Posterior cingulate gyrus (tissue), 11 donors: ENCODE measurements at places on chromosomes 5 and 9.

- no peak for DNase-seq
Observed at GRCh38 chr5:66713998-66714397, 117.8 kb downstream of the MAST4 start.

DNA sequence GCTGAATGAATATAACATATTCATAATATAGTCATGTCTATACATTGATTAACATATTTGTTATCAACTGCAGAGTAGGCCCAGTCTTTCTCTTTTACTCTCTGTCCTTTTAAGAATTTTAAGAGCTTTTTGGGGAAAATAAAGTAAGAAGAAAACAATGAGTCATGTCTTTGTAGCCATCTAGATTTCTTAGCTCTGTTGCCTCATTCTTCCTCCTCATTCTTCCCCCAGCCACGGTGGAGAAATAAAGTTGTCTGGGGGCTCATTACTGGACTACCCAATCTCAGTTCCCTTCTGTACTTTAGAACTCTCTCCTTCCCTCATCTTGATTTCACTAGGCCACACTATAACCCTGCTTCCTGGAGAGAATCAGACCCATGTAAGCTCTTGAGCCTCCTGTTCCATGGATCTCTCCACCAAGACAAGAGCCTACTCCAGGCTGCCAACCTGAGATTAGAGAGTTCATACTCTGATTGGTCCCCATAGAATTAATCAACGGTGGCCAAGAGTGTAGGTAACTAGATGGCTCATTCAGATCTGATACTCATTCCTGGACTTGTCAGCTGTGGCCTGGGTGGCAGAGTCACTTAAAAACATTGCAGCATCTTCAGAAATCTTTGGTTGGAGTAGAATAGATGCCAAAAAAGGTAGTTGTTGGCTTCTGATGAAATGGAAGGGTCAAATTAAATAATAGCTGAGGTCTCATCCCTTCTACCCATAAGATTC, 44.2 kb downstream of the ITGA1 start:
- no peak for DNase-seq

DNA sequence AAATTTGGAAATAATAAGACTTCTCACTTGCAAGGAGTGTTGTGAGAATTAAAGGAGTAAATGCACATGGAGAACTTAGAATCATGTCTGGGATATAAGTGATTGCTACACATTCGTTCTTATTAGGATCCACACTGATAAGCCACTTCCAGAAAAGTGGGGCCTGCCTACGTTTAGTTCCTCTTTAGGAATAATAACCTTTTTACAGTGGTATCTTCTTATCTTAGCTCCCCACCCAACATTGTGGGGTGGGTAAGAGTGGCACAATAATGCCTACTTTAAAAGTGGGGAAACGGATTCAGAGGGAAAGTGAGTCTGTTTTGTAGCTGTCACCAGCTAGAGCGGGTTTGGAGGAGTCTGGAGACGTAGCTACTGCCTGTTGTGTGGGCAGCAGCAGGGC, 16.0 kb downstream of the DOCK2 start:
- no peak for DNase-seq

DNA sequence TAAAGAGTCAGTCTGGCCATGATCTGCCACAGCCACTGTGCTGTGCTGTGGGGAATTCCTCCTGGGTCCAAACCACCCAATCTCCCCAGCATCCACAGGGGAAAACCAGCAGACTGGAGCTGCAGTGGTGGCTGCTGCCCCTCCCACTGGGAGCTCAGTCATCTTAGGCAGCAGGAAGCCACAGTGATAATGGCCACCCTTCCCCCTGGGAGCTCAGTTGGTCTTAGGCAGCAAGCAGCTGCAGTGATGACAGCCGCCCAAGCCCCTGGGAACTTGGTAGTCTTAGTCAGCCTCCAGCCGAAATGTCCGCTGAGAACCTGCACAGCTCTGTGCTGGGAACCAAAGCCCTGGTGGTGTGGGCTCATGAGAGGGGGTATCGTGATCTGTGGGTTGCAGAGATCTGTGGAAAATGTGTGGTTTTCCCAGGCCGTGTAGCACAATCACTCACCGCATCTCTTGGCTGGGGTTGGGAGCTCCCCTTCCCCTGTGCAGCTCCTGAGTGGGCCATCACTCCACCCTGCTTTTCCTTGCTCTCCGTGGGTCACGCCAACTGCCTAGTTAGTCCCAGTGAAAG, 38.4 kb upstream of the SMIM15 start:
- DNase-seq: no peak

- DNase-seq: no peak
Observed at GRCh38 chr5:141413540-141414069, 818 bp downstream of the PCDHGA10 start.

DNA sequence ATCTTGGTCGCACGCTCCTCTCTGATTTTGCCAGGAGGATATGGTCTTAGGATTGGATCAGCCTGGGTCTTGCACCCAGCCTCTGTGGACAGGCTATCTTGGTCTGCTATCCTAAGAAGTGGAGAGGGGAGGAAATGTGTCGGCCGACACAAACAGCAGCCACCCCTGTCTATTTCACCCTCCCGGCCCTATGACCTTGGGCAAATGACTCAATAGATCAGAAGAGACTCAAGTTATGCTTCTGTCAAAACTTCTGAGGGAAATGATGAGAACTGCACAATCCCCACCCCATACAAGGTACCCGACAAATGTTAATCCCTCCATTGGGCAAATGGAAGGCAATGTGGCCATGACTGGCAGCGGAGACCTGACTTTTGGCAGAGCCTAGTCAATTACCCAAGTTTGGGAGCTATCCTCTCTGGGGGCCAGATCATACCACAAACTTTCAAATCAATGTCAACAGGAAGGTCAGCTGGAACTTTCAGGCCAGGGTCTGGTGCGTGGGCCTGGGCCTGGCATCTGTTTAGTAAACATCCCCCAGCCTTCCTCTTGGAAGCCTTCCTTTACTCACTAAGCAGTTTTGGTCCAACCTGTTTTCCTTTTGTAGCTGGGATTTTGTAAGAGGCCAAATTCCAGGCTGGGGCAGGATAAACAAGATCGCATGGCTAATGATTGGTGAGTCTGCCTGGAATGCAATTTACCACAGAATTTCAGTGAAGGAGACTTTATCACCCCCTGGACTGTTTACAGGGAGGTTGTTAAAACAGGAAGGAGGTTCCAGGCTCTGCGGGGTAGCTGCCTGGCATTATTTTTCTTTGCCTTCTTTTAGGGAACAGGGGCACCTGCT, 64.2 kb upstream of the CPEB4 start:
- no peak for DNase-seq

DNA sequence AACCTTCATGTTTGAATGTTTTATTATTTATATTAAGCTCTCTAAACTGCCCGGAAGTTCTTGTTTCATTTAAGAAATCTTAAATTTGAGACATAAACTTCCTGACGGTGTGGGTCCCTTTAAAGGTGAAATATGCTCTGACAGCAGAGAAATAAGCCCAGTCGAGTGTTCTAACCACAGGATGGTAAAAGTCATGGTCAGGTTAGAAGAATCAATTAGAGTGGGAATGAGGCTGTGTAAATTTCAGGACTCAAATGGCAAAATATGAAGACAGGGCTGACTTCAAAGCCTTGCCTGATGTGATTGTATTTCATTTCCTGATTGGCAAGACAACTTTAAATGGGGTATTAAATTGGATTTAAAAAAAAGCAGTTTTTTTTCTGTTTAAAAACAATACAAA, 432.9 kb upstream of the BRINP1 start:
- DNase-seq: no peak

GRCh38 chr9:746661-747434, 94.6 kb upstream of the DMRT1 start:
- DNase-seq: no peak

DNA sequence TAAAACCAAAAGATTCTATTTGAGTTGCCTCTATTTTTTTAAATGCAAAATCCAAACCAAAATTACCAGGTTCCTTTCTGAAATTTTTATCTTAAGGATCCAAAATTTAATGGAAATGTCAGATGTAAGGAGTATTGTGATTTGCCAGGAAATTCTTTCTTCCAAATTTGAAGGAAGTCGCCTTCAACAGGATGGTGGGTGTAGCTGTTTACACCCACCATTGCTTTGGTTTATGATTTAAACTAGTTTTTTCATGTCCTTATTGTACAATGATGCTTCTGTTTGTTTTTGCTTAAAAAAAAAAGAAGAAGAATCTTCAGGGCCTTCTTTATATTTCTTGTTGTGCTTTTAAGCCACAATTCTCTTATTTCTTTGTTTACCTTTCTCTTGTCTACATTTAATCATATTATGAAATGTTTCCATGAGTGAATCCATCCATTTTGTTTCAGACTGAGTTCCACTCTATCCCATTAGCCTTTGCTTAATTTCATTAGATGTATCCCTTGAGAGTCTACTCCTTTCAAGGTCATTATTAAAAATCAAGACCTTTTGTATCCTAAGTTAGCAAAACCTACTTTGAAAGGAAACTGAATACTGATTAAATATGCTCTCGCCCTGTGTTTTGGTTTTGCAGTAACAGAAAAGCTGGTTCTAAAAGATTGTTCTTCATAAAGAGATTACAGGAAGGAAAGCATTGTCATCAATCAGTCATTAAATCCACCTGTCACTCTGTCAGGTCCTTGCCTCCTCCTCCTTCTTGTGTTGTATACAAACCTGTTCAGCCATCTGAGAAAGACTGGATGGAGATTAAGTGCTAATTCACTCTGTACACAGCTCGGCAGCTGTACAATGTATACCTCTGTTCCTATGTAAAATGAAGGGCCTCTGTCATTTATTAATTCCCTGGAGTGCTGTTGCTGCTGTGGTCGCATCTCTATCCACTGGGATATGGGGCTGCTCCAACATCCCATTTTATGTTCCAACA, 45.5 kb upstream of the SLC2A8 start:
- DNase-seq: no peak

- DNase-seq: no peak
Observed at GRCh38 chr5:67543720-67544270, 347.2 kb upstream of the CD180 start.

GRCh38 chr5:158473016-158473635, 614.2 kb upstream of the CLINT1 start:
- no peak for DNase-seq

DNA sequence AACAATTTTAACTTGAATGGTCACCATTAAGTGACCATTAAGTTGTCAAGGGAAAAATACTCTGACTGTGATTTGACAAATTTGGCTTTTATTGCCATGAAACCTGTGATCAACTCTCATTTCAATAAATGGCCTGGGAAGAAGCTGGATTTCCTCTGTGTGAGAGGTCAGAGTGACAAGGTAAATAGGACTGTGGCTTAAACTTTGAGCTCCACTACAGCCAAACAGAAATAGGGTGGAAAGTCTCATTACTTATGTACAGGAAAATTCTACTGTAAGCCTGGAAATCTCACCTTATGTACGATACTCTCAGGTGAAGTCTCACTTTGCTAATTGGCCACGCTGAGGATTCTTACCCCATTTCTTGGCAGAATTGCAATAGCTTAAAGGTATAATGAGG, 67.3 kb downstream of the NPR3 start:
- DNase-seq: no peak

- peak; percentile 66 for DNase-seq
Observed at GRCh38 chr5:177456976-177457851, 10.6 kb downstream of the PRR7 start.

GRCh38 chr9:131530546-131530919, 530 bp downstream of the UCK1 start:
- DNase-seq: no peak

DNA sequence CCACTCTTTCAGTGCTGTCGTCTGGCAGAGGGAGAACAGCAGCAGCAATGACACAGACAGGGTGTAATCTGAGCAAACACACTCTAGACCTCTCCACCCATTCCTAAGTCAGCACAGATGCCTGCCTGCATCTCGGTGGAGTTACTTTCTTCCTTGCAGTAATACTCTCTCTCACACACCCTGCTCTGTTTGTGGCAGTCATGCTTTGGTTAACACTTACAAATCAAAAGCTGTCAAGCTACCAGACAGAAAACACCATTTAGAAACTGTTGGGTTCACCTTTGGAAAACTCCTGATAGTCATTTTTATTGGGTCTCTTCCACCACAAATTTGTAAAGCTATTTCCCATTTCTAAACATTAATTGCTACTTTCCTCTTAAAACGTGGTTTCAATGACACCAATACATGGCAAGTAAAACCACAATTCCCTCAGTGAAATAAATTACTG, 27.3 kb downstream of the LHFPL2 start:
- no peak for DNase-seq

GRCh38 chr5:126462239-126463014, 39.2 kb downstream of the GRAMD2B start:
- no peak for DNase-seq

DNA sequence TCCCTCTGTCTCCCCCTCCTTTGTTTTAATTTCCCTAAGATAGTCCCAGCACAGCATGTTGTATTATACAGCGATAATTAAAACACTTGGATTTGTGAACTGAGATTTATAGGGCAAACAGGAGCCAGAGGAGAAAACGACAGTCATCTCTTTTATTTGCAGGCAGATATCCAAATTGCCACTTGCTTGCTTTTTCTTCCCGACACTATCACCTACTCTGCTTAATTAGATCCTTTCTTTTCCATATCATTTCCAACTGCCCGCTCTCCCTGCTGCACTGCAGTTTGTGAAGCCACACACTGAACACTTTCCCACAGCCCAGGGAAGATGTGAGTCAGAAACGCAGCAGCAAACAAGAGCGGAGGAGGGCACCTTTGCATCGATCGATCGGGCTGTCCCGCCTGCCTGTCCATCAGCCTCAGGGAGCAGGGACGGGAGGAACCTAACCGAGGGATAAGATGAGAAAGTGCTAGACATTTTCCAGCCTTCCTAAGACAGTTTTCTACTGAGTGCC, 35.8 kb upstream of the SPRY4 start:
- DNase-seq: no peak

DNA sequence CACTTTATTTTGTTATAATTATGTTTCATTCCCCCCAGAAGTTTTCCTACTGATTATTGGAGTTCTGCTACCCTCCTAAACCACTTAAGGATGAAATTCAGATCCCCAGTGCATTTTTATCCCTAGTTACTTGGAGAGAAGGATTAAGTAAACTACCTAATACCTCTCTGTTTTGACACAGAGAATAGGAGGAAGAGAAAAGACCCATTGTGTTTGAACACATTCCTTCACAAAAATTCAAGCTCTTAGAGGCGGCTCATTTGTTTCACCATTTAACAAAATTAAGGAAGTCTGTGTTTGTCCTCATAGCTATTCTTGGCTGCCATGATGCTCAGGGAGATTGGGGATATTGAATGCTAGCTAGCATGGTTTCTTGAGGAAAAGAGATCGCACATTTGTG, 492.6 kb downstream of the EBF1 start:
- no peak for DNase-seq

DNA sequence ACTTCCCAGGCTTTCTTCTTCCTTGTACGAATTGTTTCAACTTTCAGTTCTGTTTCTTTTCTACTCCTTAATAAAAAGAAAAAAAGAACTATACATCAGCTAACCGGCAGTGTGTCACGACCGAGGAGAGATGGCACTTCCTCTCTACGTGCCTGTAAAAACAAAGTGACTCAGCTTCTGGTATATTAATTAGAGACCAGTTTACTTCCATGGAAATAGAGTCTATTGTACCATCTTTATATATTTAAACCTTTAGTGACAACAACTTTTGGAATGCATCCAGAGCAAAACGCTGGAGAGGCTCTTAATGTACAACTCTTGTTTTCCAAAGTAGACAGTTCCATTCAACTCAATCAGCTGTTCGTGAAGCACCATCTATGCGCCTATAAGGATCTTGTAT, 94.5 kb upstream of the LIFR start:
- DNase-seq: no peak
